Stimulated activated naive B cell treated with anti-CD40 and anti-IgM and Interleukin-4, amounts not matched to agents 10 μg/mL and 1 μg/mL and 100 μg/mL, for 72 hours (primary cell): ENCODE measurements at places on chromosomes 1 and 21.

GRCh38 chr1:8533124-8533523 is 215.2 kb downstream of the SLC45A1 start:
- no peak for DNase-seq

DNA sequence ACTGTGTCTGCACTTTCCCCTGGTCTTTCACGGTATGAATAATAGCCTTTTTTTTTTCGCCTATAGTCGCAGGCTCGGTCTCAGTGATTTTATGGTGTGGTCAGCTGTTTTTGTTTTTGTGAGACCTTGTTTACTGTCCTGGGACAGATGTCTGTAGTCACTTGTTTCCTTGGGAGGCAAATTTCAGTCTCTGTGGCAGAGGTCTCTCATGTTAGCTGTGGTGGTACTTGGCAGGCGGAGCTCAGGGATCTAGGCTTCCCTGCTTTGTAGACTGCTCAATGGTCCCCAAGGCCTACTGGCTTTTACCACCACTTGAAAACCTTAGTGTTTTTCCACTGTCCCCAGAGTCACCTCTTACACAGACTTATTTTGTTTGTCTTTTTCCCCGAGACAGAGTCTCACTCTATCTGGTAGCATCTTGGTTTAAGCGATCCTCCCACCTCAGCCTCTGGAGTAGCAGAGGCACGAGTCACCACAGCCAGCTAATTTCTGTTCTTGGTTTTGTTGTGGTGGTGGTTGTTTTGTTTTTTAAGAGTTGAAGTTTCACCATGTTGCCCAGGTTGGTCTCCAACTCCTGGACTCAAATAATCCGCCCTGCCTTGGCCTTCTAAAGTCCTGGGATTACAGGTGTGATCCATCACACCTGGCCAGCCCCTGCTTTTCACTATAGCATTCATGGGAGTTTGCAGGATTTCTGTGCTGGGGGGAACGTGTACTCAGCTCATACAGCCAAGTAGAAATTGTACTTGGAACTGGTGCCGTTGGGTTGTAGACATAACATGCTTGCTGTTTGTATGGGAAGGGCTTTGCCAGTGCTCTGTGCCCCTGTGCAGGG is 10.3 kb downstream of the RNU1-2 start:
- no peak for DNase-seq

GRCh38 chr21:36716836-36717235 is 17.9 kb downstream of the SIM2 start:
- no peak for DNase-seq

DNA sequence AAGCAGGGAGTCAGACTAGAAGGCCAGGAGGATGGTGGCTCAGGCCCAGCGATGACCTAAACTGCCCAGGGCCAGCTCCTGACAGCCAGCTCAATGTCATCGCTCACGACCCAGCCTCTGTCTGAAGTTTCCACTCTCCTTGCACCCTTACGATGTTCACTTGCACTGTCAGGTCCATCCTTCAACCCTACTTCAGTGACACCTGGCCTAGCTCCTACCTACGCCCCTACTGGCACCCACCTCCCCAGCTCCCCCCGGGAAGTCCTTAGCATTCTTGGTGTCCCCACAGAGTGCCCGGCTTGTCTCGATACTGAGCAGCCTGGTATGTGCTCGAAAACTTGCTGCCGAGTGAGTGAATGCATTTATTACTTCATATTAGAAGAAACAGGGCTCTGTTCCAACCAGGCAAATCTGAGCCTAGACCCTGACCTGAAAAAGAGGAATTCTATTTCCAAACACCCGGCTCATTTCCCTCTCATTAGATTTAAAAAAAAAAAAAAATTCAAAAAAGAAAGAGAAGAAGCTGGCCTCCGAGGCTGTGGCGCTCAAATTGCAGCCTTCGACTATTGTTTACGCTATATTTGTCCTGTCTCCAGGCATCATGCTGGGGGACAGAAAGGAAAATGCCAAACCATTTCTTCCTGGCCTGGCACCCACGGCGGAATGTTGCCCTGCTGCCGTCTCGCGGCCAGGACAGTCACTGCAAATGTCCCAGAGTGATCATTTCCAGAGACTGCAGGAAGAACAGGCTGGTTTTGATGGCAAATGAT is 29.8 kb upstream of the LRRC38 start:
- DNase-seq = no peak

DNA sequence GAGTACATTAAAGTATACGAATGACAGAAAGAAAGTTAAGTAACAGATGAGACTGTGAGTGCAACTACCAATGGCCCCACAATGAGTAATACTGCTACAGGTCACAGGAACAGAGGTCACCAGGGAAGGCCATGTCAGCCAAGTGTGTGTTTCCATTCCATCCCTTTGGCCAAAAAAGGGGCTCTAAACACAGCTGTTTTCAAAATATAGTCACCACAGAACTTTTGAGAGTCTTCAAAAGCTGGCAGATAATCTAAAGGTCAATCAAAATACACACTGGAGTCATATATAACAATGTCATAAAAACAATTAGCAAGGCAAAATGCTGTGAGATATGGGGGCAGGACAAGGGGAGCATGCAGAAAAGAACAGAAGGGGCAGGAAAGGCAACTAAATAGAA is 10.2 kb downstream of the USP24 start:
- no peak for DNase-seq

GRCh38 chr1:79255421-79255820 is 248.9 kb upstream of the ADGRL4 start:
- DNase-seq = no peak

- DNase-seq = no peak
These were observed 15.0 kb upstream of the KCNN3 start for GRCh38 chr1:154884869-154885701.

DNA sequence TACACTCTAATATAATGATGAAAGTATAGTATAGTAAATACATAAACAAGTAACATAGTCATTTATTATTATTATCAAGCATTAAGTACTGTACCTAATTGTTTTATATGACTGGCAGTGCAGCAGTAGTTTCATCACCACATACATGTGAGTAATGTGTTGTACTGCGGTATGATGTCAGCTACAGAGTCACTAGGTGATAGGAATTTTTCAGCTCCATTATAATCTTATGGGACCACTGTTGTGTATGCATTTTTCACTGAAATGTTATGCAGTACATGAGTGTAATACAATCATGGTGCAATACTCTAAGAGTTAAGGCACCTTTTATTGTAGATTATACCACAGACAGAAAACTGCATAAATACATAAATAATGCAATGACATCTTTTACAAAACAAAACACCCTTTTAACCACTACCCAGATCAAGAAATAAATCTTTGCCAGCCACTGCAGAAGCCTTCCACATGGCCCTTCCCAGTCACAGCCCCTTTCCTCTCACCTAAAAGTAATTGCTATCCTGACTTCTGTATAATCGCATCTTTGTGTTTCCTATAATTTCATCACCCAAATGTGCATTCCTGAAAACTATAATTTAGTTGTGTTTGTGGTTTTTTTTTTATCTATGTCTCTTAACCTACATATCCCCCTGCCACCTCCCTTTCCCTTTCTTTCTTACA is 16.3 kb downstream of the ABCD3 start:
- no peak for DNase-seq

DNA sequence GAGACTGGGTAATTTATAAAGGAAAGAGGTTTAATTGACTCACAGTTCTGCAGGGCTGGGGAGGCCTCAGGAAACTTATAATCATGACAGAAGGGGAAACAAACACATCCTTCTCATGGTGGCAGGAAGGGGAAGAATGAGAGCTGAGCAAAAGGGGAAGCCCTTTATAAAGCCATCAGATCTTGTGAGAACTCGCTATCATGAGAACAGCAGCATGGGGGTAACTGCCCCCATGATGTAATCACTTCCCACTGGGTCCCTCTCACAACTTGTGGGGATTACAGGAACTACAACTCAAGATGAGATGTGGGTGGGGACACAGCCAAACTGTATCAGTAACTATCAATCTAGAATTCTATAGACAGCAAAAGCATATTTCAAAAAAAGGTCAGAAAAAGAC is 64.7 kb upstream of the ACTRT2 start:
- DNase-seq = no peak

- DNase-seq = no peak
These were observed 5.1 kb downstream of the LYPD8 start for GRCh38 chr1:248750496-248750895.

DNA sequence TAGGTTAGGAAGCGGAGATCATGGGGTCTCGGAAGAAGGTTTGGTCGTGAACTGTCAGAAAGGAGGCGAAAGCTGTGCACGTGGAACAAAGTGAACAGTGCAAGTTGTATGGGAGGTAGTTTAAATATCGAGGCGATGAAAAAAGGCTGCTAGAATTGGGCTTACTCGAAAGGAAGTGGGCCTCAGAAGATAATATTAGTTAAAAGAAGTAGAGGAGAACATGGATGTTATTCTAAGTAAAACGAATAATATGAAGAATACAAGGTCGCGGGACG is 571 bp downstream of the WDR3 start:
- no peak for DNase-seq

DNA sequence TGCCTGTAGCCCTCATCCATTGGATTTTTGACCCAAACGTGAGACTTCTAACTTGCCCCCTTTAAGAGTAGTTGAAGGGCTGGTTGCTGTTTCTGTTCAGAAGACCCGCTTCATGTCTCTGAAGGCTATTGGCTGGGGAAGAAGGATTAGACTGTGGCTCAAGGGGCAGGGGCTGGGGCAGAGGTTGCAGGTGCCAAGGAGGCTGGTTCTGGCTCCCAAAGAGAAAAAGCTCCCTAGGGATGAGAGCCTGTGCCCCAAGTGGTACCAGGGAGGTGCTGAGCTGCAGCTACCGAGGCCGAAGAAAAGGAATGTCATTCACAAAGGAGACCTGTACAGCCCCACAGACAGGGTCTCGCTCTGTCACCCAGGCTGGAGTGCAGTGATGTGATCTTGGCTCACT is 5.8 kb downstream of the WNT3A start:
- no peak for DNase-seq

- DNase-seq = no peak
These were observed 59.2 kb downstream of the USP25 start for GRCh38 chr21:15788847-15789523.

DNA sequence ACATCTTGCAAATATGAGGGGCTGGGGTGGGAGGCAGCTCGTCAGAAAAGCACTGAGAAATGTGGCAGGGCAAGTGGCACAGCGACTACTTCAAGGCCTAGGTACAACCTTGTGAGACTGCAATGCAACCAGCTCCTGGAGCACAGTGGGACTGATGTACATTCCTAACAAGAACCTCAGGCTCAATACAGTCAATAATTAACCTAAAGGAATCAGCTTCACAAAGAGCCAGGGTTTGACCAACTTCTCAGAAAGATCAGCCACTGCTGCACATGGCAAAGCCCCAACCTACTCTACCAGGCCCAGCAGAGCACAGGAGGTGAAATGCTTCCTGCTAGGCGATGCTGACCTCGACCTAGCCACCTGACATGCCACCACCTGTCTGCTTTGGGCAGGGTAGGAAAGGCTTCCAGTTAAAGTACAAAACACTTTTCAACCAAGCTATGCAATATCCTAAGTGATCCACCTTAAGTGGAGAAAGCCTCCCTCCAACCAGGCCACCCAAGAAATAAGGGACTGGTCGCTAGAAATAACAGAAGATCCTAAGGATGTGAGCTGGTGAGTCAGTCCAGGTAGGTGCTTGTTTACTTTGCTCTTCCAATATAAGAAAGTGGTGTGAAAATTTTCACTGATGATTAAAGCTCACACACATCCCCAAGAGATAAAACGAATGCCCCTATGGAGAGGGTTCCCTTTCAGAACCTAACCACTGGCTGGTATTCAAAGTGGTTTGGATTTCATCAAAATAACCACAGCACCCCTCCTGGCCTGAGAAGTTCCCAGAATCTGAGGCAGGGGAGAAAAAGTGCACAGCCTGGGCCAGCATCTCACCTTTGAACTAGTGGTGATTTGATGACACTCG is 2.1 kb downstream of the RIPK4 start:
- no peak for DNase-seq

- peak; percentile 65 for DNase-seq
These were observed at the start of gene HFM1 for GRCh38 chr1:91404151-91405012. Gene HFM1 (minus strand): TSS chr1:91404837. CDS start chr1:91401082, 3,755 bp downstream.

DNA sequence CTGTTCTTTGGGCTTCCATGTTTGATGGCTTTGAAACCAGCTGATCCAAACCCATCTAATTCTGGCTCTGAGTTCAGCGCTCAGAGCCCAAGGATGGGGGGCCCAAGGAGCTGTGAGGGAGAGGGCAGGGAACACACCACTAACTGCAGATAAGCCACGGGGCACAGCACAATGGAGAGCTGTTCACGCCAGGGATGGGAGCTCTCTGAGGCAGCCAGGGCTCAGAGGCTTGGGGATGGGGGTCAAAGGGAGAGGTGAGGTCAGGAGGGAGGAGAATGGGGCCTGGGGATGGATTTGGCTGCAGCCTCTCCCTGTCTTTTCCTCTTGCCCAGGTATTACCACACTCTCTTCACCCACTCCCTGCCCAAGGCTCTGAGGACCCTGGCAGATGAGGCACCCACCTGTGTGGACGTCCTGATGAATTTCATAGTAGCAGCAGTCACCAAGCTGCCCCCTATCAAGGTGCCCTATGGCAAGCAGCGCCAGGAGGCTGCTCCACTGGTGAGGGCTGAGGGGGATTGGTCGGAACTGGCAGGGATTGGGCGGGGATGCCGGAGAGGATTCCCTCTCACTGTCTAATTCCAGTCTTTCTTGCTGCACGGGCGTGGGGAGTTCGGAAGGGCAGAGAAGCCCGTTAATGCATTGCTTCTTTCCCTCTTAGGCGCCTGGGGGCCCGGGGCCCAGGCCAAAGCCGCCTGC is 11.3 kb downstream of the SLC30A2 start:
- no peak for DNase-seq

DNA sequence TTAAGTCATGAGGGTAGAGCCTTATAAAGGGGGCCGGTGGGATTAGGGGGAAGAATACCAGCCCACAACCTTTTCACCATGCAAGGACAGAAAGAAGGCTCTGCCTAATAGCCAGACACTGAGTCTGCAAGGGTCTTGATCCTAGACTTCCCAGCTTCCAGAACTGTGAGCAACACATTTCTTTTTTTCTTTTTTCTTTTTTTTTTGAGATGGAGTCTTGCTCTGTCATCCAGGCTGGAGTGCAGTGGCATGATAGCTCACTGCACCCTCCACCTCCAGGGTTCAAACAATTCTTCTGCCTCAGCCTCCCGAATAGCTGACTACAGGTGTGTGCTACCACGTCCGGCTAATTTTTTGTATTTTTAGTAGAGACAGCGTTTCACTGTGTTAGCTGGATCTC is 1.7 kb upstream of the ARL8A start:
- no peak for DNase-seq

DNA sequence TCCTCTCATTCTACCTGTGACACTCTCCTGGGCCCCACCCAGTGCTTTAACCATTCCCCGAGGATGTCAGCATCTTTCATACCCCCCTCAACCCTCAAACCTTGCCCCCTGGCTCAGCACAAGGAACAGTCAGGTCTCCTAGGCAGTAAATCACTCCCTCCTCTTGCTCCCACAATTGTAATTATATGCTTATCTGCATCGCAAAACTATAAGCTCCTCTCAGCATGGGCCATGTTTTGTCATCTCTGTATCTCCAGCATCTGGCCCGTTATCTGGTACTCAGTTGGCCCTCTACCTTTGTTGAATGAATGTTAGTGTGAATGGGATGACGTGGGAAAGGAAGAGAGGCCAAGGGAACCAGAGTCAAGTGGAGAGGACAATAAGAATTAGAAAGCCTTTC is 2.8 kb upstream of the ELOVL1 start:
- DNase-seq = no peak

- no peak for DNase-seq
These were observed 231.0 kb downstream of the NRIP1 start for GRCh38 chr21:14833666-14834351.
